ENCODE measurements at places on chromosomes 3 and 15.

GRCh38 chr3:197168606-197169005 is 129.8 kb downstream of the DLG1 start:
- DNase-seq: no peak

GRCh38 chr3:55782351-55782750 is 295.2 kb upstream of the WNT5A start:
- no peak for DNase-seq

GRCh38 chr15:38207621-38208020 is 45.0 kb upstream of the SPRED1 start:
- DNase-seq: no peak

GRCh38 chr15:64776402-64776786 is 1.0 kb upstream of the RBPMS2 start:
- DNase-seq: no peak

GRCh38 chr3:14431452-14431916 is 29.1 kb downstream of the SLC6A6 start:
- DNase-seq: no peak

- DNase-seq: no peak
Observed at GRCh38 chr15:66766282-66767230, 64.5 kb downstream of the SMAD6 start.

DNA sequence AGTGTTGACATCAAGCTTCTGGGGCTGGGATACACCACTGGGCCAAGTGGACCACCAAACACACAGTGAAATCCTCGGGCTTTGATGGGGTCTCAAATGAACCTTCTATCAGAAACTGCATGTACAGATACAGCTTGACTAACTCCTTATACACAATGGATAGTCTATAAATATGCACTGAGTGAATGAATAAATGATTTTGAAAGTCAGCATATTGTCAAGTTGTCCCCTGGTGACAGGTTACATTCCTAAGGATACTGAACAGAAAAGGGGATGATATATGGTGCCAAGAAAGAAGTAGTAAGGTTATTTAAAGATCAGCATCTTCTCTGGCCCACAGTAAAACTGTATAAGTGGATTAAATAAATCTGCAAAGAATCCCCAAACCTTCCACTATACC is 159.4 kb upstream of the SLC2A2 start:
- no peak for DNase-seq

- DNase-seq: no peak
Observed at GRCh38 chr3:172329070-172329469, 119.2 kb downstream of the GHSR start.

GRCh38 chr3:196486263-196486662 is 17.3 kb downstream of the RNF168 start:
- DNase-seq: no peak

- peak; percentile 58 for DNase-seq
Observed at GRCh38 chr15:75454471-75455378, 3.2 kb upstream of the SIN3A start.
